Stimulated activated naive CD8-positive, alpha-beta T cell treated with anti-CD3 and anti-CD28 coated beads, Interleukin-15, Interleukin-2, amounts not matched to agents 100 U/mL and 50 U/mL, for 24 hours (primary cell): ENCODE measurements at places on chromosomes 1 and 21.
A peak's percentile ranks its signal among the peaks of the same experiment; 100 is the strongest.

DNA sequence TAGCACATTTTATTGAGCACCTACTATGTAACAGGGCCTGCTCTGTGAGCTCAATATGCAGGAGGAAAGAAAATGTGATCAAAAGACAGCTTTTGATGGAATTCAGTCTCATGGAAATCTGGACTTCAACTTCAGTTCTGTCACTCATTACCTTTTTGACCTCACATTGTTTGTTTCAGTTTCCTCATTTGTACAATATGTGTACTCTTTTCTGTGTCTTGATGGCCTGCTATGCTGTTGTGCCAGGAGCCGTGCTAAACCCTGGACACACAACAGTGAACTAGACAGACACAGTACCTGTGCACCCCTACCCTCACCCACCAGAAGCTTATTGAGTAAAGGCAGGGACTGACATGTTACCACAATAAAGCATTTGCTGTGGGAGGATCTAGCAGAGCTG, 162.9 kb upstream of the FGGY start:
- DNase-seq: no peak

- no peak for DNase-seq
Measured at GRCh38 chr1:36217670-36218069, 6.6 kb upstream of the THRAP3 start.

GRCh38 chr1:55631509-55631908, 416.3 kb upstream of the USP24 start:
- no peak for DNase-seq

DNA sequence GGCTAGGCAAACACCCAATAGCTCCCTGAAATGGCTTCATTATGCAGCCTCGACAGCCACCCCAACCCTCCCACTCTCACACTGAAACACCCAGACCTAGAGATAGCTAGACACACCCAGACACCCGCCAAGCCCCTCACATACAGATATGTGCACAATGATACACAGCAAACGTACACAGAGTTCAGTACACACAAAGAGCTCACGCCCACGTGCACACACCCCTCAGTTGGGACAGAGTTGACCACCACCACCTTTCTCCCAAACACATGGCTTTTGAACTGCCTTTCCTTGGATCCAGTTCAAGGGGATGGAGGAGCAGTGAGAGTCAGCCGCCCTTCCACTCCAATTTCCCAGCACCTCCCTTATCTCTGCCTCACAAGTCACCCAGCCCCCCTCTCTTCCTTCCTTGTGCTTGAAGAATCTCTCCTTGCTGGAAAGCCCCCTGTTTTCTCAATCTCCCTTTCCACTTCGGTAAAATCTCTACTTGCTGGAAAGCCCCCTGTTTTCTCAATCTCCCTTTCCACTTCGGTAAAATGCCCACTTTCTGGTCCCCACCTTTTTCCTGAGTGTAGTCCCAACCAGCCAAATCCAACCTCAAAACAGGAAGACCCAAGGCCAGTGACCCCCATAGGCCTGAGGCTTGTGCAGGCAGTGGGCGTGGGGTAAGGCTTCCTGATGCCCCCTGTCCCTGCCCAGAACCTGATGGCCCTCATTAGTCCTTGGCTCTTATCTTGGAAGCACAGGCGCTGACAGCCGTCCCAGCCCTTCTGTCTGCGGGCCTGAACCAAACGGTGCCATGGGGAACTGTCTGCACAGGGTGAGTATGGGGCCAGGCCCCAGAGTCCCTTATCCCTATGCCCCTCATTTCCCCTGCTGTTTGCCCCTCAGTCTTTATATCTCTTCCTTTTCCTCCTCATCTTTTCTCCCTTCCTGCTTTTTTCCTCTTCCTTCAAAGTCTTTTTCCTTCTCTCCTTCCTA, at the start of gene ACKR1:
TSS of gene ACKR1 (plus strand) at position 715 of the 981 bp plus-strand sequence. CDS start at position 800, 85 bp downstream.
- no peak for DNase-seq

GRCh38 chr1:208089761-208090370, 154.3 kb downstream of the PLXNA2 start:
- DNase-seq: no peak

GRCh38 chr1:26959722-26960624, at the start of gene KDF1:
KDF1 (minus strand) TSS chr1:26960468; CDS start chr1:26952380, 8,088 bp downstream.
- peak; percentile 38 for DNase-seq

GRCh38 chr1:109193653-109194590, 19.8 kb upstream of the SARS1 start:
- peak; percentile 78 for DNase-seq

DNA sequence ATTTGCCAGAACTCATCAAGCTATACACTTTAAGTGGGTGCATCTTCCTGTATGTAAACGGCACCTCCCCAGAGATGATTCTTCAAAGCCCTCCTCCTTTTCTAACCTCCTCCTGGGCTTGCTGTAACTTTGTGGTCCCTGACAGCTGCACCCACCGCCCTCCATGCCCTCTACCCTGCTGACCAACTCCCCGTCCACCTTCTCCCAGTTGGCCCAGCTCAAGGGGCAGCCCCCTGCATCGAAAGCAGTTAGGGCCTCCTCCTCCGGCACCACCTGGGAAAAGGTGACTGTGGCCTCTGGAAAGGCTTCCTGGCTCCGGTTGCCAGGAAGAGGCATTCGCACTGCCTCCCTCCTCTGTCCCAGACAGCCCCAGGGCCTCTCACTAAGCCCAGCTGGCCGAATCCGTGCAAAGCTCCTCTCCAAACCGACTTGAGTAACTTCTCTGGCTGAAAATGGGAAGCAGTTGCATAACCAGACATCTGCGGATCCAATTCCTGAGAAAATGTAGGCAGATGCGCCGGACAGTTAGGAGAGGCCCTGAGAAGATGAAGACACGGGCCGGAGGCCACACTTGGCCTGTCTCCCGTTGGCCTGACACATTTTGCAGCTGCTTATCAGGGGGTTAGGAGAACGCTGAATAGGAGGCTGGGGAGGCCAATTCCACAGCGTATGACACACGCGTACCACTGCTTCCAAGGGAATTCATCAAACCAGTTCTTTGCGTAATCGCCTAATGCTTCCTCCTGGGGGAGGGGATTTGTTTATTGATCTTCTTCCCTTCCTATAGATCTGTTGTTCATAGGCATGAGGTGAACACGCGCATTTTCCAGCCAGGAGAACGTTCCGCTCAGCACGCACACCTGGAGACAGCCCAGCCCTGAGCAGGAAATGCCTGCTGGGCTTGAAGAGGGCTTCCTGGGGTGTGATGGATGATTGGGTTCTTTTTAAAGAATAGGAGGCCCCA, 48.7 kb upstream of the COL6A2 start:
- no peak for DNase-seq

DNA sequence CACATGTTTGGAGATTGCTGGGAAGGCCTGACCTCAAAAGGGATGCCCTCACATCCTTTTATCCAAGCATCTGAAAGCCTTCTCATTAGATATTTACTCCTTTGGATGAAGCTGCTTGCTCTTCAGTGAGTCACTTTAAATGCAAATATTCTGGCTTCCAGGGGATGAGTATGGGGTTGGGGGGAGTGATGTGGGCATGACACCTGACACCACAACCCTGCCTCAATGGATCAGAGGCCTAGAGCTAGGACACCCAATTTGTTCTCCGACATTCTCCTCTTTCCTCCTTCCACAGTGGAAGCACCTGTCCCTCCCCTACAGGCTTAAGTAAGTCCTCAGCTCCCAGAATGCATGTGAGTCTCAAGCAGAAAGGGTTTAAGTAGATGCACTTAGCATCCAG, 238.3 kb downstream of the OMA1 start:
- no peak for DNase-seq

- no peak for DNase-seq
Measured at GRCh38 chr1:59878370-59878769, 48.2 kb downstream of the CYP2J2 start.

- peak; percentile 71 for DNase-seq
Measured at GRCh38 chr1:89608319-89608983, 24.5 kb upstream of the LRRC8C start.
